ENCODE measurements at places on chromosomes 3 and 15.

DNA sequence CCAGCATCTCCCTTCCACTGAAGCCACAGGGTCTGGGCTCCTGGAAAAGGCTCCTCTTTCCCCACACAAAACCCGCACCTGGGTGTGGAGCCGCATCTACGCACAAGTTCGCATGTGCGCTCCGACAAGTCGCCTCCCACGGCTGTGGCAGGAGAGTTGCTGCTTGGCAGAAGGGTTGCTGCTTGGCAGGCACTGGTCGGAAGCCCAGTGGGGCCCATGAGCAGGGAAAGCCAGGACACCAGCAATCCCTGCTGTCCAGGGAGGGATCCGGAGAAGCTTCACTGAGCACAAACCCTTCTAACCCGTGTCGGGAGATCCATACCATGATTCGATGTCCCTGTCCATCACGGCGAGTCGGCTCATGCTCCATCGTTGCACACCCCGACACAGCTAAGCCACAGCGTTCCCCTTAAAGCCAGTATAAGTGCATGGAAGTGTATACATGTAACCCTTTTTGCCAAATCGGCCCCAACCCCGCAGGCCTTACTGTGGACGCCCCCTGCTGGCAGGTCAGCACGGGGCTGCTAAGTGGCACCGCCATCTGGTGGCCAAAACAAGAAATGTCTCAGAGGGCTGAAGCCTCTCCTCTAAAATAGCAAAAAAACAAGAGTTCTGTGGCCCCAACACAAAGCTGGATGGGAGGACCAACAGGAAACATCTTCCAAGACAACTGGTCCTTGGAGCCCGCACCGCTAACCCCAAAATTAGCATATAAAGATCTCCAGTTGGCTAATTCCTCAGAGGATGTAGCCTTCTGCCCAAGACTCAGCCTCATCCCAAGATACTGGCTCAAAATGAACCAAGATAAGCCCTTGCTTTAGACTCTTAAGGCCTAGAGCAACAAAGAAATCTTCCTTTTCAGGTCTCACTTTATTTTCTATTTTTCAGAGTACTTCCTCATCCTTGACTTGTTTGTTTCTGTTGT is 8.3 kb downstream of the ANKRD63 start:
- peak; percentile 80 for DNase-seq

- DNase-seq, result no peak
Observed at GRCh38 chr3:101117465-101117864, 124.2 kb upstream of the ABI3BP start.

- DNase-seq, result no peak
Observed at GRCh38 chr15:95464509-95464908, 866.0 kb upstream of the NR2F2 start.

GRCh38 chr3:78919021-78919755 is 848.6 kb downstream of the ROBO1 start:
- DNase-seq, result no peak

DNA sequence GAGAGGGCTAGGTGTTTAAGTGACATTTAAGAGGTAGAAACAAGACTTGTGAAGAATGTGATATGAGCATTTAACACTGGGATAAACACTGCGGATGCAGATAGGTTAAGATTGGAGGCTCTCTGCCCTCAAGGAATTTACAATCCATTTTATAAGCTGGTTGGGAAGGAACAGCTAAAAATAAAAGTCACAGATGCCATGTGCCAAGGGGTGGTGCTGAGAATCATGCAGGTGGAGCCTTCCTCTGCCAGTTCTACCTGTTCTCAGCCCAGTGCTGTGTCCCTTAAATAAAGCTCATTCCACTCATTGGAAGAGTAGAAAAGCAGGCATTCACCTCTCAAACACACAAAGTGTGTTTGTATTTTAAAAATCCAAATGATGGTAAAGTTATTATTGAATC is 261.9 kb downstream of the THRB start:
- no peak for DNase-seq
